ENCODE measurements at places on chromosomes 13 and 19. TPM values are rescaled to one million over a fixed set of nuclear protein-coding genes. Genes with fewer than 3 reads are reported as not detected.

DNA sequence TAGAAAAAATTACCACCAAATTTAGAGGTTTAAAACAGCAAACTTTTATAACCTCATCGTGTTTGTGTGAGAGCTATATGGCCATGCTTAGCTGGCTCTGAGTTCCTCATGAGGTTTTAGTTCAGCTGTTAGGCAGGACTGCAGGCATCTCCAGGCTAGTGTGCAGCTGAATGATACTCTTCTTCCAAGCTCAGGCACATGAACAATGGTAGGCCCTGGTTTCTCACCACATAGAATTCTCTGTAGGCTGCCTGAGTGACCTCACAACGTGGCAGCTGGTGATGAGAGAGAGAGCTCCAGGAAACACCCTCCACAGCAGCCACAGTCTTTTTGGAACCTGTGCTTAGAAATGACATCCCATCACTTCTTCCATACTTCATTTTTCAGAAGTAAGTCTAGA is 540.6 kb upstream of the MIR17HG start:
- no peak for DNase-seq

- no peak for DNase-seq
These were observed 7.3 kb upstream of the SOX1 start for GRCh38 chr13:112059457-112060281.

GRCh38 chr13:99624936-99625540 is 123.8 kb downstream of the TM9SF2 start:
- DNase-seq, result no peak

- peak; percentile 44 for DNase-seq
These were observed 15.0 kb upstream of the VSTM2B start for GRCh38 chr19:29510701-29511265.

GRCh38 chr13:79647533-79647932 is 166.6 kb downstream of the NDFIP2 start:
- no peak for DNase-seq

DNA sequence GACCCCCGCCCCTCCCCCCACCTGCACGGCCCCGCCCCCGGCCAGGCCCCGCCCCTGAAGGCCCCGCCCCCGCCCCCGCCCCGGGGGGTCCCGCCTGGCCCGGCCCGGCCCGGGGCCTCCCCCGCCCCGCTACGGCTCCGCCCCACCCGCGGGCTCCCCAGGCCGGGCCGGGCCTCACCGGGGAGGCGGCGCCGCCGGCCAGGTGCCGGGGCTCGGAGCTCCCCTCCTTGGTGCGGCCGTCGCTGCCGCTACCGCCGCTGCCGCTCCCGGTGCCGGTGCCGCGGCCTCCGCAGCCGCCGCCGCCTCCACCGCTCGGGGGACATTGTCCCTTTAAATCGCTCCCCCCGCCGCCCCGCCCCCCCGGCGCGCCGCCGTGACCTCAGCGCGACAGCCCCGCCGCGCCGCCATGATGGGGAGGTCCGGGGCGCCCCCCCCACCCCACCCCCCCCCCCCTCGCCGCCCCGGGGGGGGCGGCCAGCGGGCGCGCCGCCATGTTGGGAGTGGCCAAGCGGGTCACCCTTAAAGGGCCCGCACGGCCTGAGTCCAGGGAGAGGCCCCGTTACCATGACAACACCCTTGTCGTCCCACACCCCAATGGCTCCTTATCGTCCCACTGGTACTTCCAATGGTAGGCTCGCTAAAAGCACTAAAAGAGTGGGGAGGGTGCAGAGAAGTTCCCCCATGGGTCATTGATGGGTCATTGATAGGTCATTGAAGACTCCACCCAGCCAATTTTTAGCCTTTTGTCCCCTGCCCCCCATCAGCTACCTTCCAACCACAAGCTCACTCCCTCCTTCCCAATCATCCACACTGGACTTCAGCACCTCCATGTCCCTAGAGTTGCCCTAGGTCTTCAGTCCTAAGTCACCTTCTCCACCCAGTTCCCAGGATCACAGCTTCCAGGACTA is at the start of gene WIZ:
TSS of gene WIZ (minus strand) at position 337 of the 908 bp plus-strand sequence. CDS start 1,649 bp downstream, outside the sequence.
- peak; percentile 94 for DNase-seq

DNA sequence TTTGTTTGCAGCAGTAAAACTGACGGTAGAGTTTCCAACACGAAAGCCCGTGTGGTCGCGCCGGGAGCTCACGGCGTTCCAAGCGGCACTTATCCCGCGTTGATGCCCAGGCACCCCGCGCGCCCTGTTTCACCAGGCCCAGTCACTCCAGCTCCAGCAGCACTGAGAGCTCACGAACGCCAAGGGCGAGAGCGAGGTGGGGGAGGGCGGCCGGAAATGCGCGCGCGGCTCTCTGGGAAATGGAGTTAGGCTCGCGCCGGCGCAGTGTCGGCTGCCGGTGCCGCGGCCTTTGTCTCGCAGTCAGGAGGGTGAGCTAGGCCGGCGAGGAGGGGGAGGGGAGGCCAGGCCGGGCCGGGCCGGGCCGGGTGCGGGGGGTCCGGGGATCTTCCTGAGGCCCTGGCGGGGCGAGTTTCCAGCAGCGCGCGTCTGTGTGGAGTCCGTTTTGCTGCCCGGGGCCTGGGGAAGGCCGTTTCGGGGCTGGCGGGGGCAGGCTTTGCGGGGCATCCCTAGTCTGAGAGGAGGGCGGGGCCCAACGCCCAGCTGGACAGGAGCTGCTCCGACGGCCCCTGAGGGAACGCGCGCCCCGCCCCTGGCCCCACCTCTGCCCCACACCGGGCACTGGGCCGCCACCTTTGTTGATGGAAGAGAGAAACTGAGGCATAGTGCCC is at the start of gene ZNF135:
TSS of gene ZNF135 (plus strand) at position 280 of the 668 bp plus-strand sequence. CDS start 721 bp downstream, outside the sequence.
- DNase-seq, result peak; percentile 91

- no peak for DNase-seq
These were observed 25.0 kb upstream of the SIN3B start for GRCh38 chr19:16804176-16804575.

- DNase-seq, result no peak
These were observed 79.3 kb upstream of the TM9SF2 start for GRCh38 chr13:99421758-99422585.

DNA sequence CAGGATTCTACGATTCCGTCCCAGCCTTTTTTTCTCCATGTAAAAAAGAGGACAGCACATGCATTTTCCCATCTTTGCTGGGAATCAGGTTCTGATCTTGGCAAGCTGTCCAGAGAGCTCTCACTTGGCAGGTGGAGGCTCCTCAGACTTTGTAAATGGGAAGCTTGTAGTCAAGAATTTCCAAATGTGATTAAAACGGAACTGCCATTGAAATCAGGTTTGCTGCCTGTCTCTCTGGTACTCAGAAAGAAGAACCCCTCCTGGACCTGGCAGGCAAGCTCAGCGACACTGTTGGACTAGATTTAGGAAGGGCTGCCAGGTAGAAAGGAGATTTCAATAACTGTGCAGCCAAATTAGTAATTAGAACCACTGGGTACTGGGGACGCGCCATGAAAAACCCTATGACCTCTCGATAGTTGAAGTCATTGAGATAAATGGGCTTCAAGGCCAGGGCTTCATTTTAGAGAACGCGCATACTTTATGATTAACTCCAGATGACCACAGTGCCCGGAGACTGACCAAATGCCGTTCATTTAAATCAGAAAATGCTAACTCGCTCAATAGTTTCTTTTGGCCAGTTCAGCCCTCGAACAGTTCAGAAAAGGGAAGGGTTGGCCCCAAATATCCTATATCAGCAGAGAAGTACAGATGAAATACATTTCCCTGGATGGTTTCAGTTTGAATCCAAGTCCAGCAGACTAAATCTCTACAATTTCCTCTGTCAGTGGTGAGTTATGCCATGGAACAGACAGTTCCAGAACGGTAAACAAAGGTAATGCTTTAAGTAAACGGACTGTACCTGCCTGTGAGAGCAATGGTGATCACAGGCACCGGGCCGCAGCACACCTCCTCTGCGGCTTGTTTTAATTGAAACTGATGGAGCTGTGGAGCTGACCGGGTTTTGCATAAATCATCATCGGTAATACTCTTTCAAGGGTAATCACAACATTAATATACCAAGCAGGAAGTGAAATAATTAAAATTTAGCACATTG is 517.4 kb downstream of the RFC3 start:
- DNase-seq, result no peak

GRCh38 chr13:47085346-47085745 is 188.5 kb upstream of the HTR2A start:
- no peak for DNase-seq

DNA sequence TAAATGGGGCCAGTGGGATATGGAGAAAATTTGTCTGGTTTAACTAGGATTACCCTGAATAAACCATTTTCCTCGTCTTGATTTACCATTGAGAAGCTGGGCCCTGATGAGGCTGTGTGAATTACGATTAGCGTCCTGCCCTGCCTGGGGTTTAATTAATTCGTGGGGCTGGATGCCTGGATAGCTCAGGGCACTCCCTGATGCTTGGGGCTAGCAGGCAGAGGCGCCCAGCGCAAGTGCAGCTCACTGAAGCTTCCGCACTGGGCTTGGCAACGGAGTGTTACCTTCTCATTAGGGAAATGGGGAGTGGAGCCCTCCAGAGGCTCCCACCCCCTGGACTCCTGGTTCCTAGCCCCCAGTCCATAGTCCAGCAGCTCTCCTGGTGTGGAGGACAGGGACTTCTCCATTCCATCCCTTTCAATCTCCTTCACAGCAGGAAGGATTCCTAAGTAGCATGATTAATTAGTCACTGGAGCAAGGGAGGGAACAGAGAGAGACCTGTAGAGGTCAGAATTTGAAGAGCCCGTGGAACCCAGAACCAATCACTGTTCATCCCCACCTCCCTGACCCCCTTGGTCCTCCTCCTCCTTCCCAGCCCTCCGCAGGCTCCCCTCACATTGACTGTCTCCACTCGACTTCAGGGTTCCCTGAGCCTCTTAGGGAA is 107.2 kb downstream of the UQCRFS1 start:
- DNase-seq, result no peak

- peak; percentile 70 for DNase-seq
These were observed 7.6 kb downstream of the DNAJB1 start for GRCh38 chr19:14510311-14511228.

DNA sequence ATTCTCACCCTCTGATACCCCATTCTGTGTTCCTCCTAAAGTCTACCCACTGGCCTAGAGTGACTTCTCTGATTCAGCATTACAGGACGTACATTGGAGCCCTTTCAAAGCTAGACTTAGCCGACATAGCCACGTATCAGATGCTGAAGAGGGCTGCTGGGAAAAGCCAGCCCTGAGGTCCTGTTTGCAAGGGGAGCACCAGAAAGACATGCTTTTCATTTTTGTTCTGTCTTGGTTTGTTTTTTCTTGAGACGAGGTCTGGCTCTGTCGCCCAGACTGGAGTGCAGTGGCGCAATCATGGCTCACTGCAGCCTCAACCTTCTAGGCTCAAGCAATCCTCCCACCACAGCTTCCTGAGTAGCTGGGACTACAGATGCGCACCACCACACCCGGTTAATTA is 6.3 kb upstream of the ZSWIM4 start:
- no peak for DNase-seq

DNA sequence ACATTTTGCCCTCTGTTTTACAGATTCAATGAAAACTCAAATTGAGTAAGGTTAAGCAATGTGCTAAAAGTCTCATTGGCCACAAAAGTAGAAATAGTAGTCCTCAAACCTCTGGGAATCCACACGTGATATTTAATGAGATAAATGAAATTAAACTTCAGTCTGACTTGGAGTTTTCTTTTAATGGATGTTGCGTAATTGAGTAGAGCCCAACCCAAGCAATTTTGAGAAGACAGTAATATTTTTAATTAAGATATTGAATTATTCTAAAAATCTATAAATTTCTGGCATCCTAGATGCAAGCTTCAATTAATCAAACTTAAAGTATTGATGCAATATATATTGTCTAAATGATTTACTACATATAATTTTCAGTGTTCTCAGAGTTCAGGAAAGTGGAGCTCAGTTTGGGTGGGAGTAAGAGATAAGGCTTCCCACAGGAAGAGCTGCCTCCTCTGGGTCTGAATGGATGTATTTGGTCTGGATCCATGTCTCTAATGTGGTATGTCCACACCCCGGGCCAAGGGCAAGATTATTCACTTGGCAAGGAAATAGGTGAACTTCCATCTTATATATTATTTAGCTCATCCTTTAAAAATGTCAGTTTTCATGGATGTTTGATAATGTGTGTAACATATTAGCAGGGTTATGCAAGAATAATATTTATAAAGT is 6.9 kb downstream of the MBNL2 start:
- no peak for DNase-seq

GRCh38 chr19:47723581-47723940 is 10.3 kb downstream of the EHD2 start:
- no peak for DNase-seq

GRCh38 chr13:43094901-43095300 is 71.5 kb downstream of the DNAJC15 start:
- DNase-seq, result no peak

DNA sequence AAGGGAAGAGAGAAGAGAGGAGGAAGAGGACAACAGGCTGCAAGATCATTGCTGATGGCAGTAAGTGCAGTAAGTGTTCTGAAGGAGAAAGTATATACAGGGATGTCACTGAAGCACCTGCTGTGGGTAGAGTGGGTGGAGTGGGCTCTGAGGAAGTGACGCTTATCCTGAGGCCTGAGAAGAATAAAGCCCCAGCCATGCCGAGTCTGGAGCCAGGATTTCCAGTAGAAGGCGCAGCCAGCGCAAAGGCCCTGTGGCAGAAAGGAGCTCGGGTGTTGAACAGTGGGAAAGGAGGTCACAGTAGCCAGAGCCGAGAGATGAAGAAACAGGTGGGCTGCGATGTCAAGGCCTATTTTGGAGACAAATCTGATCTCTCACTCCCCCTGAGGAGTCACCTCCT is 31.8 kb upstream of the ADGRE5 start:
- DNase-seq, result no peak

GRCh38 chr13:98966019-98966418 is 11.8 kb downstream of the DOCK9 start:
- DNase-seq, result no peak

- no peak for DNase-seq
These were observed 10.1 kb downstream of the PRR36 start for GRCh38 chr19:7863971-7864689.

GRCh38 chr19:38632476-38633213 is 13.7 kb downstream of the EIF3K start:
- DNase-seq, result no peak

- no peak for DNase-seq
These were observed 7.4 kb upstream of the SPACA4 start for GRCh38 chr19:48598996-48599700.

The IGSF23 gene
- not detected for total RNA-seq

The CABP5 gene
- not detected for total RNA-seq

The NLRP5 gene
- not detected for total RNA-seq

The ZNF578 gene
- total RNA-seq, result 1.6 TPM

The SPACA6 gene
- total RNA-seq, result 14.6 TPM

The PLA2G4C gene
- total RNA-seq, result 40.8 TPM

The MIA gene
- total RNA-seq, result not detected

The ZNF177 gene
- total RNA-seq, result 2.3 TPM
